A549 treated with GW870086 at 1 μM for 4 hours (cell line): ENCODE measurements at places on chromosomes 3 and 15. TPM values are rescaled to one million over a fixed set of nuclear protein-coding genes. Genes with fewer than 3 reads are reported as not detected.

Gene MAP6D1
- 6.3 to 7.1 TPM (median 6.5 TPM) in 5 replicates for total RNA-seq

Gene CLDN18
- not detected in 5 replicates for total RNA-seq

Gene TXNRD3
- total RNA-seq = 5.7 to 7.3 TPM (median 6.5 TPM) in 5 replicates

Gene ARL6IP5
- total RNA-seq = 80.4 to 113 TPM (median 95.7 TPM) in 5 replicates

Gene RBP2
- not detected in 5 replicates for total RNA-seq

Gene CASR
- not detected in 5 replicates for total RNA-seq

Gene CEMIP
- total RNA-seq = 1.3 to 1.7 TPM (median 1.4 TPM) in 5 replicates

Gene PIGX
- 30.4 to 34.3 TPM (median 31.9 TPM) in 5 replicates for total RNA-seq

Gene BCHE
- 0.73 to 1.2 TPM (median 1.0 TPM) in 5 replicates for total RNA-seq
